ENCODE measurements at places on chromosomes 16 and 17. TPM values are rescaled to one million over a fixed set of nuclear protein-coding genes. Genes with fewer than 3 reads are reported as not detected.
A peak's percentile ranks its signal among the peaks of the same experiment; 100 is the strongest.

Gene TPSD1
- total RNA-seq, result not detected

Gene RGS11
- total RNA-seq, result 19.4 TPM

GRCh38 chr16:11105038-11105903, 150.7 kb downstream of the SOCS1 start:
- H3K4me1 ChIP-seq, result peaks cover 73% of the 10 kb centered on the region
- peak overlapping the region; percentile 14 for H3K27ac ChIP-seq
- no peak for DNase-seq
- peak overlapping the region; percentile 25 for H3K4me3 ChIP-seq
- no peaks in the 10 kb centered on the region for H3K27me3 ChIP-seq

GRCh38 chr16:4347765-4348509, 3.2 kb downstream of the PAM16 start:
- peaks cover 30% of the 10 kb centered on the region for H3K4me1 ChIP-seq
- H3K27me3 ChIP-seq, result no peaks in the 10 kb centered on the region
- H3K36me3 ChIP-seq, result no peaks in the 10 kb centered on the region
- no peak for DNase-seq
- H3K4me3 ChIP-seq, result no peak overlapping the region

Data from thoracic aorta (tissue), 2 donors.